ENCODE measurements at places on chromosomes 16 and 17.

- DNase-seq: no peak
Measured at GRCh38 chr17:73757420-73757819, 113.2 kb upstream of the SDK2 start.

GRCh38 chr16:75209944-75210343 is 3.0 kb upstream of the CTRB2 start:
- DNase-seq: no peak

DNA sequence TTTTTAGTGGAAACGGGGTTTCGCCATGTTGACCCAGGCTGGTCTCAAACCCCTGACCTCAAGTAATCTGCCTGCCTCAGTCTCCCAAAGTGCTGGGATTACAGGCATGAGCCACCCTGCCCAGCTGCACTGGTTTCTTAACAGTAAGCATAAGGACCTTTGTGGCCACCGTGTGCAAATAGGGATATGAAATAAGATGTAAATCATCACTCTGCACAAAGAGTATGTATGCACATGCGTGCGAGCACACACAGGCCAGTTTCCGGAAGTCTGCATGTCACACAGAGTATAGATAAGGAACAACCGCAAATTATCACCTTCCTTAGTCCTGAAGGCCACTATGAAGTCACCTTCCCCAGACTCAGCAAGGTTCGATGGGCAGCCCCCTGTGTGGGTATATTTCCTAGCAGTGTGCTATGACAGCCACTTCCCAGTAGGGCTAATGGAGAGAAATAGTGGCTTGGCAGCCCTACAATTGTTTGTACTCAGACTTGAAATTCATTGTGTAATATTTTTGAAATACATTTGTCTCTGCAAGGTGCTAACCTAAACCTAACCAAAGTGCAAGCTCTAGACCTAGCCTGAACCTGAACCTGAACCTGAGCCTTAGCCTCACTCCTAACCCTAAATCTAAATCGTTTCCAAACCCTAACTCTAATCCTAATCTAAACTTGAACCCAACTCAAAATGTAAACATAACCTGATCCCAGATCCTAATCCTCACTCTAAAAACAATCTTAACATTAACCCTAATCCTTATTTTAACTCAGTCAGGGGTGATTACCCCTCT is 48.4 kb upstream of the SKAP1 start:
- DNase-seq: no peak

DNA sequence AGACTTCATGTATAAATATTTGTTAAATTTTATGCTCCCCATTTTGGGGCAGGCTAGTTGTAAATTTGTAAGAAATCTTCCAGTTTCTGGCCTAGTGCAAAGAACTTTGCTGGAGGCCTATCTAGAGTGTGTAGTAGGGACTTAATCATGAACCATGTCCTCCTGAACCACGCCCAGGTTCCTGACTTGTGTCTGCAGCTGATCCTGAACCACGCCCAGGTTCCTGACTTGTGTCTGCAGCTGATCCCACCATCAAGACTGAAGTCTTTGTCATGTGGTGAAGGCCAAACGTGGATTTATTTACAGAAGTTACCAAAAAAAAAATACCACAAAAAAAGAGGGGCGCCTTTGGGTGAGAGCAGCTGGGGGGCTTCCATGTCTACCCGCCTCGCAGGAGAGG is 33.1 kb downstream of the LMF1 start:
- DNase-seq: no peak
